CD4-positive, alpha-beta T cell treated with Interferon gamma for 1 hour (primary cell): ENCODE measurements at places on chromosomes 12 and 14.

GRCh38 chr14:65817011-65817410, 404.5 kb downstream of the FUT8 start:
- DNase-seq = no peak

- DNase-seq = no peak
Measured at GRCh38 chr14:68525516-68525915, 267.4 kb downstream of the ZFP36L1 start.

DNA sequence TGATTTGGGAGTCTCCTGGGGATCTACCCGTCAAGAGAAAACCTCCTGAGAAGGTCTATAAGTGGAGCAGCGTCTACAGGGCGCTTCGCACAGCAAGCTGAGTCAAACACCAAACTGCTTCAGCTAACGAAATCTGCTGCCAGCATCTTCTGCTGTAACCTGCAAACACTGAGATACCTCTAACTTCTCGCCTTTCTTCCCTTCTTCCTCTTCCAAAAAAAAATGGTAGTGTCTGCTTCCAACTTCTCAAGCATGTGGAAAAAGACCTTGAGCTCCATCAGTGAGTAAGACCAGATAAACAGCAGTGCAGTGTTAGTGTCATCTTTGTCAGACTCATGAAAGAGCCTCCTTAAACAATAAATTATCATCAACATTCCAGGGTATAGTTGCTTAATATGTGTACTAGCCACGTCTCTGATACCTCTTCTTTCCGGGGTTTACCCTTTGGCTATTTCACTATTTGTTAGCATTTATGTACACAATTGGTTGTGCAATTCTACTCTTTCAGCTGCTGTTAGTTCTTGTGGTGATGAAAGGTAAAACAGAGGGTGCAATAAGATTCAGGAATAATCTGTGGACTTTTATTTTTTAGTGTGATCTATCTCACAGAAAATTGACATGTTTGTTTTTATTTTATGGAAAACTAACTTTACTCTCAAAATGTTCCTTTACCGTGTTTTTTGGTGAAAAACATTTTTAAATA, 81.6 kb downstream of the LLPH start:
- no peak for DNase-seq

DNA sequence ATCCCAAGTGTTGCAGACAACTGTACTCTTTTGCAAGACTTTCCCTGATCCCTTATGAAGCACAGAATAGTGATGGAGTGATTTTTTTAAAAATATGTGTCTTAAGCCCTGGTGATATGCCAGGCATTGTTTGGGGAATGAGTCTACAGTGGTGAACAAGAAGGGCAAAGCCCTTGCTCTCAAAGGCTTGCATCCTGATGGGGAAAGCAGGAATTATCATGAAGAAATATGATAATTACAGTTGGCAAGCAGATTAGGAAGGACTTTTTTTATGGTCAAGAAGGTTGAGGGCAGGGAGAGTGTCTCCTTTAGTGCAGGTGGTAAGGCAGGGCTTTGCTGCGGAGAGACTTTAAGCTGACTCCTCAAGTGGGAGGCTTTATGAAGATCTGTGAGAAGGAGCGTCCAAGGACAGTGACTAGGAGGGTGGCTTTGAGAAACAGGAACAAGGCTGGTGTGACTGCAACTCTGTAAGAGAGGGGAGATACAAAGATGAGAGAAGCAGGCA, 100.2 kb downstream of the SYNE2 start:
- DNase-seq = no peak

DNA sequence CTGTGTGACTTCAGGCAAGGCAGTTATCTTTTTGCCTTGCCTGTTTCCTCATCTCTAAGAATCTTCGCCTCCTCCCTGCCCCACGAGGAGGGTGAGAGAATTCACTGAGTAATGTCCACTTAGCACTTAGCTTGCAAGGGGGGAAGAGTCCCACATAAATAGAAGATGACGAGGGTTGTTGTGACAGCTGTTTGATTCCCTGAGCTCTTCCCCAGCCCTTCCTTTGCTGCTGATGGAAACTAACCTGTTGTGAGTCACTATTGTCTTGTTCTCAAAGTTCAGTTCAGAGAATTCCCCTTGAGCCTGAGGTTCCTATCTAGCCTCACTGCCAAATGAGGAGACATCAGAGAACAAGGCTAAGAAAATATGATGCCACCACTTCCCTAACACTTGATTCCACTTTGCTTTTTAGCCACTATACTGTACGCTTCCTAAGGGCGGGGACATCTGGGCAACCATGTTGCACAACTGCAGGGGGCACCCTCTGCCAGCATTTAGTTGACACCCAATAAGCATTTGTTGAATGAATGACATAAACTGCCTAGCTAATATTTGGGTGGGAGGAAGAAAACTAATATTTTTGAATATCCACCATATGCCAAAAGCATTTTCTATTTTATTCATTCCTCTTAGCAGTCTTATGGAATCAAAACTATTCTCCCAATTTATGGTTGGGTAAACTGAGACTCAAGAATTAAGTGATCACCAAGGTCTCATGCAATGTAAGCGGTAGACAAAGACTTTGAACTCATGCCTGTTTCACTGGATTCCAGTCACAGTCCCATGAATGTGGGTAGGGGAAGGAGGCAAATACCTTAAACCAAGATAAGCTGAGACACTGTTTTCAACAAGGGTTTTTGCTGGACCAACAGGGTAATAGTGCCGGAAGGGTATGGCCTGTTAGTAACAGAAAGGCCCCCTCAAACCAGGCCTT, 77.6 kb downstream of the ZFP36L1 start:
- DNase-seq = peak; percentile 27

- DNase-seq = no peak
Measured at GRCh38 chr14:77044783-77045237, 16.3 kb upstream of the IRF2BPL start.

GRCh38 chr12:59036347-59036746, 116.0 kb upstream of the LRIG3 start:
- no peak for DNase-seq

- DNase-seq = no peak
Measured at GRCh38 chr12:127943481-127944210, 323.3 kb upstream of the TMEM132C start.

DNA sequence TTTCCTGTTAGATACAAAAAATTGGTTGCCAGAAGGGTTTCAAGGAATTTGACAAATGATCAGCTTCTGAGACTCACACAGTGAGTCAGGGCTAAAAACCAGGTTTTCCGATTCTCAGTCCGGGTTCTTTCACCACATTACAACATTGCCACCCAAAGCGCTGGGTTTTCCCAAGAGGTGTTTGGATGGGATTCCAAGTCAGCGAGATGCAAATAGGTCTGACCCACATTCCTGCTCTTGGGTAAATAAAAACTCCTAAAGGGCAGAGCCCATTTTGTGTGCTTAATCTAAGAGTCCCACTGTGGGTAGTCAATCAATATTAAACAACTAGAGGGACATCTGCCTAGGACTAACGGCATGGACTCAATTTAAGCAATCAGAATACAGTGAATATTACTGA, 5.4 kb upstream of the RIC8B start:
- no peak for DNase-seq

DNA sequence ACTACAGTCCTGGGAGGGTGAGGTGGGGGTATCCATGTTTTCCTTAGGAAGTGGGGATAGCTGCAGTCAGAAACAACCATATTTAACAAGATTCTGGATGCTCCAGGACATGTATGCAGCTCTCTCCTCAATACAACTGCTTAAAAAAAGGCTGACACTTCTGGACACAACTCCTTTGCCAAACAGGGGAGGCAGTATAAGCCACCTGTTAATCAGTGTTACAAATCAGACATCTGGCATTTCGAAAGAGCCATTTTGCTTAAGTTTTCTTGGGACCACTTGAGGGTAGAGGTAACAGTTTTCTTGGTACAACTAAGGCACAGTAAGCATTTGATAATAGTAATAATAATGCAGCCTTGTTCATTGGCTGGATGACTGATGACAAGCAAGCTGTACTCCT, 47.1 kb downstream of the RPGRIP1 start:
- no peak for DNase-seq

DNA sequence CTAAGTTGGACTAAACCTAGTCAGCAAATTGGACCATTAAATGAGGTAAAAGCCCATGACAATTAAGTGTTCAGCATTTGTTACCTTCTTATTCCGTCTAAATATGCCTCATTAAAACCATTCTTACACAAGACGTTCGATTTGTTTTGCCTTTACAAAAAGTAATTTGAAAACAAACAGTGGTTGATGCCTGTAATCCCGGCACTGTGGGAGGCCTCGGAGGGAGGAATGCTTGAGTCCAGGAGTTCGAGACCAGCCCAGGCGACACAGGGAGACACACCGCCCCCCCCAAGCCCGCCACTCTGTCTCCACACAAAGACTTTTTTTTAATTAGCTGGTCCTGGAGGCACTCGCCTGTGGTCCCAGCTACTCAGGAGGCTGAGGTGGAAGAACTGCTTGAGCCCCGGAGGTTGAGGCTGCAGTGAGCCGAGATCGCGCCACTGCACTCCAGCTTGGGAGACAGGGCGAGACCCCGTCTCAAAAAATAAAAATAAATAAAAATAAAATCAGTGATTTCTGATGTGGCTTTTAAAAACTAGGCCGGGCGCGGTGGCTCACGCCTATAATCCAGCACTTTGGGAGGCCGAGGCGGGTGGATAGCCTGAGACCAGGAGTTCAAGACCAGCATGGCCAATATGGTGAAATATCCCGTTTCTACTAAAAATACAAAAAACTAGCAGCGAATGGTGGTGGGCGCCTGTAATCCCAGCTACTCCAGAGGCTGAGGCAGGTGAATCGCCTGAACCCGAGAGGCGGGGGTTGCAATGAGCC, 856 bp upstream of the EIF4B start:
- no peak for DNase-seq

GRCh38 chr12:106646472-106646871, 63.7 kb downstream of the RFX4 start:
- no peak for DNase-seq

DNA sequence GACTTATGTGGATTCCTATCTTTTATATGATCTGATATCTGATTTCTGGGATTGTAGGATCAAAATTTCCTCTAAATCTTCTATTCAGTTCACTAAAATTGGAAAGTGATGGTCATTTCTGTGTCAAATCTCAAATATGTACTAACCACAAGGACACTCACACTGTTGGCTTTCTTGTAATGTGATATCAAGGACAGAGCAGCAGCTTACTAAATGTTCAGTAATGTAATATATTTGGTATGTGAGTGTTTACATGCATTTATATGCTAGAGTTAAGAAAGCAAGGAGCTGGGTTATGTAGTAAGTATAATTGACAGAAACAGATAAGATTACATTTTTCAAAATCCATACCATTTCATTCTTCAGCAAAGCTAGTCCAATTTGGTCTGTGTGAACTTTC, 16.5 kb downstream of the PUS7L start:
- DNase-seq = no peak

DNA sequence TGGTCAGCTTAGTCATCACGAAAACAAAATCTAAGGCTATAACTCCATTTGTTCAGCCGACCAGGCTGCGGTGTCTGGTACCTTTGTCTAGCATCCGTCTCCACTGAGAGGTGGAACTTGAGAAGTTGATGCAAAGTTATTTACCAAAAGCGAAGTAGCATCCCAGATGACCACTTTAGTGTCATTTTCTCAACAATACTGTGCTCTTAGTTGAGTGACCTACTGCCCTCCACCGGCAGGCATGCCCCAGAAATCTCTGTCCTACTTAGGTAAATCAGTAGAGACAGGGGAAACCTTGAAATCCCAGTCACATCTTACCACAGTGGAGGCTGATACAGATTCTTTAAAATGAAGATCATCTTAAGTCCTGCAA, 1.3 kb upstream of the ST8SIA1 start:
- DNase-seq = no peak

DNA sequence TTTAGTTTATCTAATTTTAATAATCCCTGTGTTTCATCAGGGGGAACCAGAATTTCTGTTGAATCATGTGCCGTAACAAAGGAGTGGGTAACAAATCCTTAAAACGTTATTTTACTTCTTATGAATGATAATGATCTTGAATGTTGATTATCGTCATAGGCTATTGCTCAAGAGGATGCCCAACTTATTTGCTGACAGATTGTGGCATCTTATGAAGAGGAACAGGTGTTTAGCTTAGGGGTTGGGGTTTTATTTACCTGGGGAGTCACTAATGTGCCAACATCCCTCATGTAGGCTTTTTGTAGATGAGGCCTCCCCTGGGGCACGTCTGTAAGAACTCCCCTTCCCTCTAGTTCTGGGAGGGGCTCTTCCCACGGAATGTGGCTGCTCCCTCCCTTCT, 32.4 kb upstream of the TMX1 start:
- no peak for DNase-seq

DNA sequence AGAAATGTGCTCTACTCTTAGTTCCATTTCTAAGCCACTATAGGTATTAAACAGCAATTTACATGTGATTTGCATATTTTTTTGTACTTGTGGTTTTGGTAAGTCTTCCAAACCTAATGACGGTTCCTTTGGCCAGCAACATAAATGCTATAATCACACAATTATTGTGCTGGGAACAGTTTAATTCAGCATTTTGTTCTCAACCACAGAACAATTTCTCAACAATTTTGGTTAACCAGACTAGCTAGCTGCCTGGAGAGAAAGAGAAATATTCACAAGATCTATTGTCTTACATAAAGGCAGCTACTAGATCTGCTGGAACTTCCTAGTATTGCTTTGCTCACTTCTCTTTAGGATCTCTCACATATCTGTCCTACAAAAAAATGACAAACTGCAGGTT, 265.3 kb downstream of the SOX5 start:
- no peak for DNase-seq

GRCh38 chr12:114671066-114671442, 12.9 kb downstream of the TBX3 start:
- no peak for DNase-seq

DNA sequence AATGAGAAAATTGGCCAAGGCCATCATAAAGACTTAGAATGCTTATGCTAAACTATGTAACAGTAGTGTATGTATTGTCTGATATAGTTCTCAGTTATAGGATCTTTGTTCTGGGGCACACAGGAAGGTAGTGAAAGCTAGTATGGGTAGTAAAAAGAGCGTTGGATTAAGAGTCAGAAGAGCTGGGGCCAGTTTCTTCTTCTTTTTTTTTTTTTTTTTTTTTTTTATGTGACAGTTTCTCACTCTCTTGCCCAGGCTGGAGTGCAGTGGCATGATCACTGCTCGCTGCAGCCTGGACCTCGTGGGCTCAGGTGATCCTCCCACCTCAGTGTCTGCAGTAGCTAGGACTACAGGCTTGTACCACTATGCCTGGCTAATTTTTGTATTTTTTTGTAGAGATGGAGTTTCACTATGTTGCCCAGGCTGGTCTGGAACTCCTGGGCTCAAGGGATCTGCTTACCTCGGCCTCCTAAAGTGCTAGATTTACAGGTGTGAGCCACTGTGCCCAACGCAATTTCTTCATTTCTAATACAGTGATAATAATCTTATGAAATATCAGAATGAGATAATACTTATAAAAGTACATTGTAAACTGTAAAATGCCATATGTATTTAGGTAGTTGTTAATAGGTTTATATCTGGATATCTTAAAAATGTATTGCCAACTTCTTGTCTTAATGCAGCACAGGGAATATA, 7.4 kb downstream of the MDM2 start:
- DNase-seq = no peak
